ENCODE measurements at places on chromosomes 11 and 22.
A peak's percentile ranks its signal among the peaks of the same experiment; 100 is the strongest.

DNA sequence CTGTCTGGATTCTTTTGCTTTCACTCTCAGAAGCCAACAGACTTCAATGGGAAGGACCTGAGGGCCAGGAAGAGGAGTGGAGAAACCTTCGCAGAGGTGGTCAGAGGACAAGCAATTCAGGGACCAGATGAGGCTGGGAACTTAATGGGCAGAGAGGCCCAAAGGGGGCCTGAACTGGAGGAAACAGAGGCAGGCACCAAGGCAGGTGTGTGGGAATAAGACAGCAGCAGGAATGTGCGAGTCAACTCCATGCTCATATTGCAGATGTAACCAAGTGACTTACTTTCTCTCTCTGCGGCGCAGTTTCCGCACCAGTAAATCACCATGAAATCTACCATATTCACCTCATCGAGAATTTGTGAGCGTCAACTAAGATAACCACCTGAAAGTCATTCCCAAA lies 669.1 kb downstream of the NTM start:
- no peak for DNase-seq

DNA sequence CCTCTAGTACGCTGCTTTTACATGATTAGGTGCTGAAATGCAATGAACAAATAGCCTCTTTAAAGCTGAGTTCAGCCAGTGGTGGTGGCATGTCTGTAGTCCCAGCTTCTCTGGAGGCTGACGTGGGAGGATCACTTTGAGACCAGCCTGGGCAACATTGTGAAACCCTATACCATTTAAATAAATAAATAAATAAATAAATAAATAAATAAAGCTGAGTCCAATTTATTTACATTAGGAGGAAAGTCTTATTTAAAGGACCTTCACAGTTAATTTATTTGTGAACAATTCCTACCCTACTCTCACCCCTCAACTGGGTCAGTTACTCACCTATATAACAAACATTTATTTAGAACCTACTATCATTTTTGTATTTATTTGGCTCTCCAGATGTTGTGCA lies 4.8 kb upstream of the CHRDL2 start:
- no peak for DNase-seq

- DNase-seq, result no peak
Measured at GRCh38 chr11:119641983-119642745, 86.8 kb downstream of the NECTIN1 start.

- DNase-seq, result peak; percentile 32
Measured at GRCh38 chr11:17494019-17494418, 17.4 kb upstream of the ABCC8 start.

DNA sequence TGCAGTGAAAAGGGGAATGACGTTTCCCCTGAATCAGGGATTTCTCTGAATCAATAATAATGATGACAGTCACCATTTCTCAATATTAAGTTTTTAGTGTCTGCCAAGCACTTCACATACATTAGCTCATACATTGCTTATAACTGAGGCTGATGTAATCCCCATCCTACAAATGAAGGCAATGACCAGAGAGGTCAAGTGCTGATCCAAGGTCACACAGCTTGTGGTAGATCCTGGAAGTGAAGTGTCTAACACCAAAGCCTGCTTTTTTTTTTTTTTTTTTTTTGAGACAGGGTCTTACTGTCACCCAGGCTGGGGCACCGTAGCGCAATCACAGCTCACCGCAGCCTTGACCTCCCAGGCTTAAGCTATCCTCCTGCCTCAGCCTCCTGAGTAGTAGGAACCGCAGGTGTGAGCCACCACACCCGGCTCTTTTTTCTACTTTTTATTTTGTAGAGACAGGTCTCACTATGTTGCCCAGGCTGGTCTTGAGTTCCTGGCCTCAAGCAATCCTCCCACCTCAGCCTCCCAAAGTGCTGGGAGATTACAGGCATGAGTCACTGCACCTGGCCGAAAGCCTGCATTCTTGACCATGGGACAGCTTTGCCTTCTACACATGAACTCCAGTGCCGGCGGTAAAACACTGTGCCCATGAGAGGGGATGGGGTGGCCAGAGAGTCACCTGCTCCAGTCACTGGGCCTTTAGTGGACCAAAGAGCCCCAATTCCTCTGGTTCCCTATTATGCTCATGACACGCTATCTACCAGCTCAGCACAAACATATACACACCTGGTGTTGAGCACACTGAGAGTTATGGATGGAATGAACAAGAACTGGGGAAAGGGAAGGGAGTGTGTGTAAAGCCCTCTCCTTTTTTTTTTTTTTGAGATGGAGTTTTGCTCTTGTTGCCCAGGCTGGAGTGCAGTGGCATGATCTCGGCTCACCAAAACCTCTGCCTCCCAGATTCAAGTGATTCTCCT lies 17.4 kb downstream of the ARHGAP1 start:
- no peak for DNase-seq

GRCh38 chr11:87778357-87778756 lies 396.9 kb downstream of the RAB38 start:
- DNase-seq, result no peak

- DNase-seq, result no peak
Measured at GRCh38 chr11:69551963-69552362, 70.5 kb downstream of the LINC01488 start.

- DNase-seq, result no peak
Measured at GRCh38 chr22:33054001-33054675, 4.0 kb downstream of the SYN3 start.
